RKO (cell line): ENCODE measurements at places on chromosomes 5 and 9.

GRCh38 chr5:17406423-17406838, 91.6 kb upstream of the TAF11L2 start:
- DNase-seq, result no peak

DNA sequence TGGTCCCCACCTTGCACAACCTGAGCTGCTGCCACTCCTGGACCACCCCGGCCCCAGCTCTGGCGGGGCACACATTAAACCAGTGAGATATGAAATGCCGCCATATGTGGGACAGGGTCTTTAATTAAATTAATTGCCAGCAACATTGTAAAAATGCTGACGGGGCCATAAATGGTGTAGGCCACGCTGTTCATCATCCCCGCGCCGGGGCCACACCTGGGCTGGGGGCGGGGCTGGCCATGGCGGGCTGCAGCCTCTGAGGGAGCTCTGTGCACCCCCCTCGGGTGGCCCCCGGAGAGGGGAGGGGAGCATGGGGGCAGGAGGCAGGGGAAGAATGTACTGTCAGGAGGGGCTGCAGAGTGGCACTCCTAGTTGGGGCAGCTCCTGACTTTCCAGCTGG, 41.0 kb downstream of the UNC5A start:
- no peak for DNase-seq

DNA sequence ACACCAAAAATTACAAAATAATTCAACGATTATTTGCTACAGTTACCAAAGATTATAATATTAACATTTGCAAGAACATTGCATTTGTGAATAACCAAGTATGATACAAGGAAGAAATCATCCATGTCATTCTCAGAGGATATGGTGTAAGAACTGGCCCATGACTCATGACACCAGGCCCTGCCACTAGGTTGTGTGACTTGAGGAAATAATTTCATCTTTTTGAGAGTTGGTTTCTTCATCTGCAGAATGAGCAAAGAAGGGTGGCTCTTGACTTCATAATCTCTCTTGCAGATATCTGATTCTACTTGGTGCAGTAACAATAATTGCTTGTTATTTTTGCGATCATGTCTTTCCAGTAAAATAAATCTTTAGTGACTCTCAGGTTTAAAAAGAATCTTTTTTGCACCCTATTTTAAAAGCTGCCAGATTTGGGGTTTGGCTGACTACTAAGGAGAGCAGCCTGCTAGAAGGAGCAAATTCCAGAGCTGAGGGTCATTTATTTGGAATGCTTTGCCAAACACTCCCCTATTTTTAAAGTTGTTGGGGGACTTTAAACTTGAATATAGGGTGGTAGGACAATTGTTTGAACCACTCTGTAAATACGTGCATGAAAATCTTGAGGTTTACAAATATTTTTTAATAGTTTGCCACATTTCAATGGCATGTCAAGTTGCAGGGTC, 23.5 kb downstream of the ITGA1 start:
- peak; percentile 47 for DNase-seq

GRCh38 chr5:134114886-134115805, 665 bp downstream of the TCF7 start:
- peak; percentile 29 for DNase-seq

DNA sequence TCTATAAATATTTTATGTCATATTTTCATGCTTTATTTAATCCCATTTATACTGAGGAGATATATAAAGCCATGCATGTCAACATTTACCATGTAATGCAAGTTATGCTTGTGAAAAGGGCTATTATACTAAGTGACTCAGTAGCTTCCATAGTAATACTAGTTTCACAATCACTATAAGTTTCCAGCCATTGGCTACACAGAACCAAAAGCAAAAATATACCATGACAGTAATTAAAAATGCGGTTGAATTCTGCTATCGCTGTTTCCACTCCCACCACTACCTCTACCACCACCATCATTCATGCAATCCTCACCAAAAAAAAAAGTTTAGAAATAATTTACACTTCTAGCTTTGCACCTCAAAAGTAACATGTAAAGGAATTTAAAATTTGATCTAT, 60.2 kb downstream of the MLLT3 start:
- DNase-seq, result no peak

DNA sequence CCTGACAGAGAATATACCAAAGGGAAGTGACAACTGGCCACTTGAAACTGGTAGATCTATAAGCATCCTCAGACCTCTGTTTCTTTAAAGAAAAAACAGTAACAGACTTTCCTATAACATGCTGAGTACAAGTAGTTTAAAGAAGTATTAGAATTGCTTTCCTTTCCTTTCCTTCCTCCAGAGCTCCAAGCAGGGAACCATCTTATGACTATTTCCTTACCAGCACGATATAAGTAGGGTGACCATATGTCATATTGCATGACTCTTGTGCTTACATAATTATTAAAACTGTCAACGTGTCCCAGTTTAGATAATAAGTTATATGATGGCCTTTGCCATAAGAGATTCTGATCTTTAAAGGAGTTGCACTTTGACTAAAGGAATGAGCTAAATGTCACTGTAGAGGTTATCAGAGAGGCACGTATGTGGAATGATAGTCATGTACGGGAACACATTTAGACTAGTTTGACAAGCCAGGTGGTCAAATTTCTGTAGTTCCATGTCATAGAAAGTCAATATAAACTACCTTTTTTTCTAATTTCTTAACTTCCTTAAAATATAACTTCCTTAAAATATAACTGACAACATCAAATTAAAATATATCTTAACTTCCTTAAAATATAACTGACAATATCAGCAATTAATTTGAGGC, 212.7 kb upstream of the CD180 start:
- no peak for DNase-seq

DNA sequence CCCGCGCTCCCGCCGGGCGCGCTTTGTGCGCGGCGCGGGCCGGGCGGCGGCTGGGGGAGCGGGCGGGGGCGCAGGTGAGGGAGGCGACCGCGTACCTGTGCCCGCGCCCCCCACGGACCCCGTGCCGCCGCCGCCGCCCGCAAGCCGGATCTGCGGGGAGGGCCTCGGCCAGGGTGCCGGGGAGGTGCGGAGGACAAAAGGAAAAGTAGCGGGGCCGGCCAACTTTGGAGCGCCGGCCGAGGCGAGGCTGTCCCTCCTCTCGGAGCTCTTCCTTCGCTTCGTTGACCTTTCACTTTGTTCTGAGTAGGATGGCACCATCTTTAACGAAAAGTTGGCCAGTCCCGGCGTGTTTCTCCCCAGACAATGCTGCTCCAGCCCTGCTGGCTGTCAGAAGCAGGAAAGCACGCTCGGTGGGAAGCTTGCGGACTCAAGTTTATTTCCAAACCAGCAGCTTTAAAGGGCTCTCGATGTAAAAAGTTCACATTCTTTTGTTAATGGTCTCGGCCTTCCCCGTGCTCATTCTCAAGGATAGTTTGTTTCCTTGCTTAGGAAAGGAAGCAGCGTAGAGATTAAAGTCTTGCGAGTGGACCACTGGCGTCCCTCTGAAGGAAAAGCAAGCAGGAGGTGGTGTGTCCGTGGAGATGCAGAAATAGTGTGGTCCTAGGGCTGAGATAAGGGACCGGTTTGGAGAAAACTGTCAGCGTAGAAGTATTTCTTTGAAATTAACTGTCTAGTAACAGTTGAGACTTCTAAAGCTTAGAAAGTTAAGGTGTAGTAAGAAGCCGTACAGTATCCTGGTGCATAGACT, 639 bp downstream of the EHMT1 start:
- DNase-seq, result peak; percentile 69

DNA sequence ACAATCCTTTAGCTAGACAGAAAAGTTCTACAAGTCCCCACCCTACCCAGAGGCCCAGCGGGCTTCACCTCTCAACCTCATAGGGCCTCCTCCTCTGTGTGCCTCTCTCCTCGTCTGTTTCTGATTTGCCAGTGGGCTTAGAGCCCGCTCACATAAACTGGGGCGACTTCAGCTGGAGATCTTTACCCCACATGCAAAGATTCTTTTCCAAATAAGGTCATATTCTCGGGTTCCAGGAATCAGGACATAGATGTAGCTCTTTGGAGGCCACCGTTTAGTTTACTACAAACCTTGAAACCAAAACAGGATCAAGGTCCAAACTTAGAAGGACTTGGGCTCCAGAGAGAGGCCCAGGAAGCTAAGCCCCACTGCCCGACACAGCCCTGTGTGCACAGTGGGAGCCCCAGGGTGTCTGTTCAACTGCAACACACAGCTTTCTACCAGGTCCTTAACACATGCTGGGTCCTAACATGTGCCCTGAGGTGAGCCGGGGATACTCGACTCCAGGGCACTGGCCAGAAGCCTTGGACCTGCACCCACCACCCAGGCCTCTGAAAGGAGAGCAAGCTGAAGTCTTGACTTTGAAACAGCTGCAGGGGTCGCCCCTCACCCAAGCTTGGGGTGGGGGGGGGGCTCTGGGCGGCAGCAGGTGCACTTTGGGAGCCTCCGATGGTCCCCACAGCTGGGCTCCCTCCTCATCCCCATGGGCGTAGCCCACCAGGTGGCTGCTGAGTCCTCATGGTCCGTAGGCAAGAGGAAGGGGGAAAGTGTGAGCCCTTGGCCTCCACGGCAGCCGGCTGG, 26.8 kb upstream of the SLC12A7 start:
- DNase-seq, result no peak

- no peak for DNase-seq
Observed at GRCh38 chr5:171080186-171080938, 218.5 kb downstream of the RANBP17 start.

- DNase-seq, result no peak
Observed at GRCh38 chr9:124503713-124504529, 3.3 kb downstream of the NR5A1 start.

GRCh38 chr9:38284039-38284575, 108.4 kb upstream of the ALDH1B1 start:
- DNase-seq, result no peak

DNA sequence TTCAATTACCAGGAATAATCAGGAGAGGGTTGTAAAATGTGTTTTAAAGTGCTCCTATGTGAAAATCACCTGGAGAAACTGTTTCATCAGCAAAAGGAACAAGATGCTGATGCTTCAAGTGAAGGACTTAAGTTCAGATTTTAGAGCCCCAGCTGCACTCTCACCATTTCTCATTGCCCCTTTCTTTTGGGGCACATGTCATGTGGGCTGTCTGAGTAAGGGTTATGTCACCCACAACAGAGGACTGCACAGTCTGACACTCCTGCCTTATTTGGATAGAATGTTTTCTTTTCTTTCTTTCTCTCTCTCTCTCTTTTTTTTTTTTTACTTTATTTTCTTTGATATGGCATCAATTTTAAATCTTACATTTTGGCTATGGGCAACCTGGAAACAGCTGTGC, 204.1 kb upstream of the EFNA5 start:
- DNase-seq, result peak; percentile 48

GRCh38 chr9:137162505-137163364, 7.1 kb downstream of the LRRC26 start:
- DNase-seq, result no peak

- DNase-seq, result no peak
Observed at GRCh38 chr5:110896901-110897300, 158.1 kb downstream of the SLC25A46 start.
